ENCODE measurements at places on chromosomes 16 and 17.
A peak's percentile ranks its signal among the peaks of the same experiment; 100 is the strongest.

DNA sequence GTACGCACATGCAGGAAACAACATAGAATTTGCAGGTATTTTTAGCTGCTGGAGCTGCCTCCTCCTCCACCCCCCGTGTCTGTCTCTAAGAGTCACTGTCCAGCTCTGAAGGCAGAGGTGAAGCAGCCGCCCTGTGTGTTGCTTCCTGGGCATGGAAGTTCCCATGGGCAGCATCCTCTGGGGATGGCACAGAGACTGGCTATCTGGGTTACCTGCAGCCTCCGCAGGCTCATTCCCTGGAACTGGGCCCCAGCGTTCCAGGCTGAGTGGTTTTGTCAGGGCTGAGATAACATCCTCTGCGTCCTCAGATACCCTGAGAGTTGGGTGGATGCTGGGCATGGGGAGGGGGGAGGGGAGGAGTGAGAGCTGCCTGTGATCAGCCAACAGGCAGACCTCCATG, 41.5 kb upstream of the MRTFB start:
- DNase-seq: no peak

- DNase-seq: no peak
Observed at GRCh38 chr16:51429041-51429440, 278.0 kb upstream of the SALL1 start.

DNA sequence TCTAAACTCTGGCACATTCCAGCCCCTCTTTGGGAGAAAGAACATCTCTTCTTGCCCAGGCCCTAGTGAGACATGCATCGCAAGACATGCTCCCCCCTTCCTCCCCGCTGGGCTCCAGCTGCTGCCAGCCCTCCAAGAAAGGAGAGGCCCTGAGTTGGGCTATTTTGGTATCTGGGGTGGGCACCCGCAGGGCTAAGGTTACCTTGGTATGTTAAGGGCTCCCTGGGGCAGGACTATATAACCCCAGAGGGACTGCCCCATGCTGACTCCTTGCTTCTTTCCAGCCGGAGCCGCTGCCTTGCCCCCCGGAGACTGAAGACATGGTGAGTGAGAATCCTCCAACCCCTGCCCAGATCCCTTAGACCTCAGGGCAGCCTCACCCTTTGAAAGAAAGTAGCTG, at the start of gene MYL11:
Gene MYL11 (plus strand): TSS at position 265 of the 400 bp plus-strand sequence. CDS start 56 bp downstream, at position 321.
- no peak for DNase-seq

GRCh38 chr16:23917621-23918020, 81.8 kb downstream of the PRKCB start:
- DNase-seq: no peak

GRCh38 chr16:56897026-56897799, 32.2 kb downstream of the SLC12A3 start:
- no peak for DNase-seq

GRCh38 chr16:66025751-66026150, 340.7 kb upstream of the CDH5 start:
- DNase-seq: no peak

GRCh38 chr16:57007050-57007449, 17.7 kb downstream of the NLRC5 start:
- DNase-seq: no peak

- no peak for DNase-seq
Observed at GRCh38 chr16:48613061-48613957, 3.3 kb upstream of the N4BP1 start.

DNA sequence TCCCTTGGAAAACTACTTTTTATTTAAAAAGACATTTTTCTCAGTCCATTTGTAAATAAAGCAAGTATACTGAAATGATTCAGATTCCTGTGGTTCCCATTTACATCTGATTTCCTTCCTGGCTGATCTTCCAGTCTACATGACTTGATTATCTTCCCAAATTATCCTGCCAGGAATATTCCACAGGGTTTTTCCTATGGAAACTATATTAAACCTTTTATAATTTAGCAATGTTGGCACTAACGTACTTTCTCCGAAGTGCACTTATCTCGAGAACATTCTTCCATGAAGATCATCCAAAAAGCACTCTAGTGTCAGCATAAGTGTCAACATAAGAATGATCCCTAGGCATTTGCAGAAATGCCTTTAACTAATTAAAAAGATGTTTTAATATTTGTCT, 347.7 kb upstream of the KIF2B start:
- no peak for DNase-seq

- peak; percentile 40 for DNase-seq
Observed at GRCh38 chr16:85321509-85322271, 209.4 kb upstream of the CIBAR2 start.

- DNase-seq: no peak
Observed at GRCh38 chr16:27334838-27335237, 21.1 kb downstream of the IL4R start.

- DNase-seq: no peak
Observed at GRCh38 chr17:58414596-58414997, 2.7 kb downstream of the RNF43 start.

- DNase-seq: peak; percentile 79
Observed at GRCh38 chr16:58236231-58236690, 38.4 kb upstream of the CSNK2A2 start.

- no peak for DNase-seq
Observed at GRCh38 chr17:45662432-45662831, 121.7 kb upstream of the CRHR1 start.

DNA sequence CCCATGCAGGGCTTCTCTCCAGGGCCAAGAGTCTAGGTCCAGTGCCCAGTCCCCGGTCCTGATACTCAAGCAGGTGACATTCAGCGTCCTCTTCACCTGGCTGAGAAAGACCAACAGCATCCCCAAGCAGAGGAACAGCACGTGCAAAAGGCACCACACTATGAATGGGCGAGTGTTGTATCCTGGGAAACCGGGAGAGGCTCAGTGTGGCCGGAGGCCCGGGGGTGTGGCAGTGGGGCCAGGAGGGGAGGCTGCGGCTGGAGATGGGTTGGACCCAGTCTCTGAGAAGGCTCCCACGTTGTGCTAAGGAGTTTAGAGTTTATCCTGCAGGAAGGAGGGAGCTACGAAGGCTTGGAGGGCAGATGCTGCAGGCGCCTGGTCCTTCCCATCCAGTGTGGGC, 13.5 kb downstream of the ABR start:
- no peak for DNase-seq

GRCh38 chr17:67980456-67980855, 15.8 kb downstream of the C17orf58 start:
- no peak for DNase-seq

GRCh38 chr16:80117556-80118130, 423.1 kb upstream of the DYNLRB2 start:
- no peak for DNase-seq

GRCh38 chr16:74605746-74606520, 981 bp downstream of the GLG1 start:
- DNase-seq: no peak

GRCh38 chr17:34163646-34164045, 91.4 kb upstream of the CCL2 start:
- no peak for DNase-seq

DNA sequence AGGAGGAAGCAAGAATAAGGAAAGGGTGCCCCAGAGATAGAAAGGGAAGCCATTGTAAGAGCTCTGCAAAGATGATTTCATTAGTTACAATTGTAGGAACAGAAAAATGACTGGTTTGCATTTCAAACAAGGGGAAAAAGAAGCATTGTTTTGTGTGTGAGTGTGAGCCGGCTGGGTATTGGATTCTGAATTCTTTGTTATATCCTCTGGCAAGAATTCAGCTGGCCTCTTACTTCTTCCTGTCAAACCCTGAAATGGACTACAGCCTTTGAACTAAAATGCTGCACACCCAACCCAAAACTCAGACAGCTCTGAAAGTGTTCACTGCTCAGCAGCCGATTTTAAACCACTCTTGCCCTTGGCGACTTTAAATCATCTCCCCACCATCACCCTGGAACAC, 461.3 kb downstream of the PMP22 start:
- DNase-seq: no peak

DNA sequence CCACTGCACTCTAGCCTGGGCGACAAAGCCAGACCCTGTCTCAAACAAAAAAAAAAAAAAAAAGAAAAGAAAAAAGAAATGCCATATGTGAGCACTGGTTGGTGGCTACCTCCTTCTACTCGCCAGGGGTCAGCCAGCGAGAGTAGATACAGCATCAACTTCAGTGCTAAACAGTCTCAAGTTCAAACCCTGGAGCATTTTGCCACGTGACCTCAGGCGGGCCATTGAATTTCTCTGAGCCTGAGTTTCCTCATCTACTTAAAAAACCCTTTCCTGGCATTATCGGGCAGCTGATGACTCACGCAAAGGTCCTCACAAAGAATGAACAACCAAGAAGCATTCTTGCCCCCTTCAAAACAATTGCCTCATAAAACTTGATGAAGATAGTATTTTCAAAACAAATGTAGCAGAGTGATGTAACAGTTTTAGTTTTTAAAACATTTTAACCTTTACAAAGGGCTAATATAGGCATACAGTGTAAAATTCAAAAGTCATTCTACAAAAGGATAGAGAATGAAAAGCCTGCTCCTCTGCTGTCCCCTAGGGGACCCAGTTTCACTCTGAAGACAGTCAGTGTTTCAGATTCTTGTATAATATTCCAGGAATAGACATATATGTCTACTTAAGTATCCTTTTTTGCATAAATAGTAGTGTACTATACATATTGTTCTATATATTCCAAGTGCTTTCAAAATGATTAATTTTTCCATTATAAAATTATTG, 28.4 kb downstream of the DNAH2 start:
- no peak for DNase-seq

- no peak for DNase-seq
Observed at GRCh38 chr16:56931271-56931891, 561 bp upstream of the HERPUD1 start.

DNA sequence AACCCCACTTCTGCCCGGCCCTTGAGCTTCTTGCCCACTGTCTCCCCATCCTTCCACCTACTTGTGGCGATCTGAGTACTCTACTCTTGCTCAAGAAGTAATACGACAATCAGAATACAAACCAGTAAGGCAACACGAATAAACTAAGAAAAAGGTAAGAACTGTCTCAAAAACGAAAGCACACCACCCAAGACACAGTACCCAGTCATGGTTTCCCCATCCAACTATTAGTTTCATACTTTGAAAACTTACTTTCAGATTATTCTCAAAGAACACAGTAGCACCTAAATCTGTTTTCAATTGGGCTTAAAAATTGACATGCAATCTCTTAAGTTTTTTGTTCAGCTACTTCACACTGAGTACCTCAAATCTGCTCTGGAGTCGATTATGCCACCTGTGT, 13.9 kb downstream of the GINS2 start:
- no peak for DNase-seq

GRCh38 chr16:75458439-75458838, 6.0 kb downstream of the TMEM170A start:
- no peak for DNase-seq

DNA sequence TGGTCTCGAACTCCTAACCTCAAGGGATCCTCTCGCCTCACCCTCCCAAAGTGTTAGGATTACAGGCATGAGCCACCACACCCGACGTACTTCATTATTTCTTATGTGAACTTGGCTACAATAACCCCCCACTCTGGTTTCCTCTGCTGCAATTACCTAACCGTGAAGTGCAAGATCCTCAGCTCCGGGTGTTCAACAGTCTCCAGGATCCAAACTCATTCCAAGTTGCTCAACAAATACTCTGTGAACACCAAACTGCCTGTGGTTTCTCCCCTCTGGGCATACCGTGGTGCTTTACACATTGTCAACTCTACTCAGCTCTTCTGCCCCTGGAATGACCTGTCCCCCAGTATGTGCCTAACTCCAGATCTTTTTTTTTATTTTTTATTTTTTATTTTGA, 6.8 kb upstream of the SULT1A1 start:
- no peak for DNase-seq

- DNase-seq: no peak
Observed at GRCh38 chr17:27549251-27549893, 81.6 kb upstream of the LGALS9 start.

DNA sequence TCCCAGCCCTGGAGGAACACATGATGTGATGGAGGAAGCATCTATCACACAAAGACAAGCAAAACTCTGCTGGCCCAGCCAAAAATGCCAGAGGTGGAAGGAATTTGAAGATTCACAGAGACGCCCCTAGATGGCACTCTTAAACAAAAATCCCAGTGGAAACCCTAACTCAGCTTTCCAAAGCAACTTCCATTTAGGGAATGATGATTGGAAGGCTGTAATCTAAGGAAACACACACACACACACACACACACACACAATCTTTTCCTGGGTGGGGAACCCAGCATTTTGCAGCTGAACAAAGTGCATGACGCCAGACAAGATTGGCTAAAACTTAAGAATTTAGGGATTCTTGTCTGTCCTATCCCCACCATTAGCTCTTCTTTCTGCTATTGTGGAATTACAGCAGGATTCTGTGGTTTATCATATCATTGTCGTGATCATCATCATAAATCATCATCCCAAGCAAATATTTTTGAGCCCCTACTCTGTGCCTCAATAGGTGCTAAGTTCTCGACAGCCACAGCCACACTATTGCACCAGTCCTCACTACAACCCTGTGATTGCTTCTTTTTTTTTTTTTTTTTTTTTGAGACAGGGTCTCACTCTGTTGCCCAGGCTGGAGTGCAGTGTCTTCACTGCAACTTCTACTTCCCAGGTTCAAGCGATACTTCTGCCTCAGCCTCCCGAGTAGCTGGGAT, 1.6 kb upstream of the LDAF1 start:
- DNase-seq: peak; percentile 65

GRCh38 chr16:81517629-81518438, 73.2 kb downstream of the CMIP start:
- no peak for DNase-seq

- no peak for DNase-seq
Observed at GRCh38 chr17:1398931-1399678, 917 bp downstream of the YWHAE start.

GRCh38 chr16:30139583-30140481, 16.8 kb upstream of the MAPK3 start:
- no peak for DNase-seq

Data from retina (tissue), 1 donor.